ENCODE measurements at places on chromosomes 3 and 15. TPM values are rescaled to one million over a fixed set of nuclear protein-coding genes. Genes with fewer than 3 reads are reported as not detected.
A peak's percentile ranks its signal among the peaks of the same experiment; 100 is the strongest.

- no peak for DNase-seq
- H3K36me3 ChIP-seq: no peaks in the 10 kb centered on the region
- peaks cover 6% of the 10 kb centered on the region for H3K4me1 ChIP-seq
- no peak overlapping the region for H3K4me3 ChIP-seq
- H3K27me3 ChIP-seq: no peaks in the 10 kb centered on the region
Measured at GRCh38 chr3:153397794-153398193, 235.8 kb downstream of the RAP2B start.

DNA sequence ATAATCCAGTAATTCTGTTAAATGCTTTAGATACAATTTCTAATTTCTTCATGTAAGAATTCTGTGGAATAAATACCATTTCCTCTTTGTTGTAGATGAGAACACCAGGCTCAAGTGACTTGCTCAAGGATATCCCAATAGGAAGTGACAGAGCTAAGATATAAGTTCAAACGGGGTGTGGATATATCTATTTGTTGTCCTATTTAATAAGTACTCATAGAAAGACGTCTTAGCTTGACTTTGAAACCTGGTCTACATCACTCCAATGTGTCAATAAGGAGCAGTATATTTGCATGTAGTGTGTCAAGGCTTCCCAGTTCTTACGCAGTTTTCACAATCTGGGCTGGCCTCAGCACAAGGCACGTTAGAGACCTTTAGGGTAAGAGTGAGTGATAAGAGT, 4.7 kb upstream of the GCSAM start:
- H3K4me1 ChIP-seq: peaks cover 4% of the 10 kb centered on the region
- H3K27ac ChIP-seq: no peak overlapping the region
- H3K27me3 ChIP-seq: no peaks in the 10 kb centered on the region
- no peak overlapping the region for H3K4me3 ChIP-seq
- DNase-seq: no peak

GRCh38 chr3:5750874-5751640, 563.5 kb downstream of the EDEM1 start:
- no peaks in the 10 kb centered on the region for H3K27me3 ChIP-seq
- DNase-seq: no peak
- H3K27ac ChIP-seq: no peak overlapping the region
- peaks cover 6% of the 10 kb centered on the region for H3K4me1 ChIP-seq
- no peaks in the 10 kb centered on the region for H3K36me3 ChIP-seq

DNA sequence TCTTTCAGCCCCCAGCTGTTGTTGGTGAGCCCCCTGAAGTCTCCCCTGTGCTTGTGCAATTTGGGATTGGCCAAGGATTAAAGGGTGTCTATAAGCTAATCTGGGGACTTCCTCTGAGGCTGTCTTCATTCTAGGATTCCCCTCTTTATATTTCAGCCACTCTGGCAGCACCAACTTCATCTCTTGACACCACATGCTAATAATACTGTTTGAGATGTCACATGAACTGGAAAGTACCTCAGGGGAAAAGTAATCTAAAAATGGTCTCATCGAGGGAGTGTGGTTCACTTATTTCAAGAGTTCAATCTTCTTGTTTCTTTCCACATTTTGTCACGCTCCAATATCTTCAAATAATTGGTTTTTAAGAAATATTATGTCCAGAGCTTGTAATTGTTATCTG, 279.2 kb upstream of the TMC3 start:
- H3K27me3 ChIP-seq: no peaks in the 10 kb centered on the region
- no peaks in the 10 kb centered on the region for H3K4me1 ChIP-seq
- no peak for DNase-seq
- no peaks in the 10 kb centered on the region for H3K36me3 ChIP-seq
- no peak overlapping the region for H3K27ac ChIP-seq

GRCh38 chr15:88375234-88375927, 91.8 kb downstream of the MRPL46 start:
- H3K36me3 ChIP-seq: no peaks in the 10 kb centered on the region
- no peak overlapping the region for H3K27ac ChIP-seq
- no peaks in the 10 kb centered on the region for H3K27me3 ChIP-seq

DNA sequence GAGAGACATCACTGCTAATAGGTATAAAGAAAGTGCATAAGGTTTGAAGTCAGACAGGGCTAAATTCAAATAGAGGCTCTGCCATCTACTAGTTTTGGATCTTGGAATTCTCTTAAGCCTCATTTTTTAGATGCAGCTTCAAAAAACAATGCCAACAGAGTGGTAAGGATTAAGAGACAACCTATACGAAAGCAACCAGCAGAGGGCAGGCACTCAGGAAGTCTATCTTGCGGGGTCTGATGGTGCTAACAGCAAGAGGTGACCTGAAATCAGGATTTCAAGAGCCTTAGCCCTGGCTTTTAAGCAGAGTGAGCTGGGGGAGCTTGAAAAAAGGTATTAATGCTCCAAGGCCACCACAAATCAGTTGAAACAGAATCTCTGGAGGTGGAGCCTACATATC, 40.7 kb downstream of the LDHAL6B start:
- no peak overlapping the region for H3K4me3 ChIP-seq
- DNase-seq: peak; percentile 72
- peaks cover 16% of the 10 kb centered on the region for H3K36me3 ChIP-seq
- H3K27ac ChIP-seq: peak overlapping the region; percentile 47

Gene WDR82
- 50.4 TPM for total RNA-seq

Gene LDHAL6B
- total RNA-seq: not detected

Gene ARHGEF26
- total RNA-seq: 82.8 TPM

Gene CAMK2N2
- not detected for total RNA-seq

Gene SNUPN
- total RNA-seq: 19.9 TPM
